ENCODE measurements at places on chromosomes 13 and 19. TPM values are rescaled to one million over a fixed set of nuclear protein-coding genes. Genes with fewer than 3 reads are reported as not detected.

- DNase-seq: no peak
These were observed 11.2 kb downstream of the KRTDAP start for GRCh38 chr19:35478794-35479677.

GRCh38 chr13:32600890-32601289 is 14.6 kb downstream of the PDS5B start:
- no peak for DNase-seq

DNA sequence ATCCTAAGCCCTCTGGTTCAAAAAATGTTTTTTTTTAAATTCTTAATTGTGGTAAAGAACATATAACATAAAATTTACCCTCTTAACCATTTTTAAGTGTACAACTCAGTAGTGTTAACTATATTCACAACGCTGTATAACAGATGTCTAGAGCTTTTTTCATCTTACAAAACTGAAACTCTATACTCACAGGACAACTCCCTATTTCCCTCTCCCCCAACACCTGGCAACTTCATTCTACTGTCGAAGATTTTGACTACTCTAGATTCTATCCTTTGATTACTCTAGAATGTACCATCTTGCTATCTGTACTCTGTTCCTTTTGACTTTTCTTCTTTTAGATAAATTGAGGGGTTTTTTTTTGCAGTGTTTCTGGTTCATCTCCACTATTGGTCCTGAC is 200.4 kb downstream of the KLF12 start:
- no peak for DNase-seq

DNA sequence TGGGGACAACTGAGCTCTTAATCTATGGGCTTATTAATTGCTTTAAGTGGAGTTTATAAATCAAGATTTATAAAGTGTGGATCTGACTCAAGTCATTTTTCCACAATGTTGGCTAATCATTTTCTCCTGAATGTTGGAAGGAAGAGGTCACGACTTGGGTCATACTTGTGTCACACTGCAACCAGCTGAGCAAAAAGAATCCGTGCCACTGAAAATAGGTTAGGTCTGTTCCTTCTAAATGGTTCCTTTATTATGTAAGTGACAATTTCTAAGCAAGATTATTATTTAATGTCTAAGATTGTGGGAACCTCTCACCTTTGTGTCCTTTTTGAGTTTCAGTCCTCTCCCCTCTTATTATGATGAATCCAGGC is 178.6 kb downstream of the SHISA2 start:
- no peak for DNase-seq

- no peak for DNase-seq
These were observed 1202.0 kb downstream of the EFNB2 start for GRCh38 chr13:105333416-105333815.

The C5AR2 gene
- under 0.01 TPM for total RNA-seq

The NLRP4 gene
- not detected for total RNA-seq

DNA sequence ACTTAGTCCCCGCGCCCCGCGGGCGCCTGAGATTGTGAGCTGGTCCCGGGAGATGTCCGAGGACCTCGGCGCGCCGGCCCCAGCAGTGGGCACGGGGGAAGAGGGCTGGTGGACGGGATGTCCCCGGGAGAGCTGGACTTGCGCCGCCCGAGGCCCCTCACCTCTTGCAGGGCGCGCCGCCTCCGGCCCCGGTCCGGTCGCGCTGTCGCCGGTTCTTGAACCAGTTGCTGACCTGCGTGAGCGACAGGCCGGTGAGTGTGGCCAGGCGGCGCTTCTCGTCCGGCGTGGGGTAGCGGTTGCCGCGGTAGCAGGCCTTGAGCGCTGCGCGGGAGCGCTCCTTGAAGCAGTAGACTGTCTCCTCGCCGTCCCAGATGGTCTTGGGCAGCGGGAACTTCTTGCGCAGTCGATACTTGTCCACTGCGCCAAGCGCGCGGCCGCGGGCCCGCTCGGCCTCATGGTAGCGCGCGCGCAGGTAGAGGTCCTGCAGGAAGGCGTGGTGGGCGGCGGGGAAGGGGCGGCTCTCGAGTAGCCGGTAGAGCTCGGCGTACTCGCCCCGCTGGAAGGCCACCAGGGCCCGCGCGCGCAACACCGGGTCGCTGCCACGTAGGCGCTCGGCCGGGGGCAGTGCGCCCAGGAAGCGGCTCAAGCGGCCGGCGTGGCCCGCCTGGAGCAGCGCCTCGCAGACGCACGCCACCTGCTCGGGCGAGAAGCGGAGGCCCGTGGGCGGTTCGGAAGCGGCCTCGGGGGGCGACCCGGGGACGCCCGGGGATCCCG is 984 bp downstream of the SIX5 start:
- DNase-seq: peak; percentile 78

- no peak for DNase-seq
These were observed 2539.0 kb upstream of the PCDH20 start for GRCh38 chr13:63954683-63955082.

- peak; percentile 24 for DNase-seq
These were observed 94.6 kb downstream of the CRYL1 start for GRCh38 chr13:20431080-20431479.

The HIPK4 gene
- total RNA-seq: 0.05 TPM

- DNase-seq: no peak
These were observed 5.8 kb upstream of the FLT3LG start for GRCh38 chr19:49468199-49468598.

- DNase-seq: no peak
These were observed 257.8 kb downstream of the ENOX1 start for GRCh38 chr13:43528992-43529391.

DNA sequence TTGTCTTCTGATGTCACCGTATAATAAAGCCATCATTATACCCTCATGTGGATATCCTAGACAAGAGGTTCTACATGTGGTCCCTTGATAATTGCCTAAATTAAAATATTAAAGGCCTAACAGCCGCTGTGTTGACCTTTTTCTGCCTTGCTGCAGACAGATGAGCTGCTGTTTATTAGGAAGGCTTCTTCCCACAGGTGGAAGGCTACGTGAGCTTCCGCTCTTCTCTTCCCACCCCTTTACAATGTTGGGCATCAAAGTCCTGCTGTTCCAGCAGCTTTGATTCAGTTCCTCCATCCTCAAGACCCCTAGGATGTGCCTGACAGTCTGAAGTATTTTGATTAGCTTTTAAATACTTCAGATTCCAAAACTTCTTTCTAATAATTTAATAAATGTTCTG is 217.1 kb downstream of the PCCA start:
- DNase-seq: no peak

The NPHS1 gene
- total RNA-seq: not detected

- peak; percentile 9 for DNase-seq
These were observed 7.7 kb upstream of the SERP2 start for GRCh38 chr13:44365899-44366298.

GRCh38 chr19:45138303-45138751 is 22.5 kb downstream of the NKPD1 start:
- DNase-seq: no peak
